ENCODE measurements at places on chromosomes 7 and 10.
A peak's percentile ranks its signal among the peaks of the same experiment; 100 is the strongest.

- peak; percentile 69 for DNase-seq
These were observed at the start of gene ATG9B for GRCh38 chr7:151024435-151025056. ATG9B (minus strand) TSS chr7:151024494; CDS start chr7:151024423, 71 bp downstream.

GRCh38 chr7:130444234-130444633 is 3.4 kb upstream of the CEP41 start:
- no peak for DNase-seq

- DNase-seq: no peak
These were observed 53.1 kb downstream of the CPED1 start for GRCh38 chr7:121041516-121042148.

DNA sequence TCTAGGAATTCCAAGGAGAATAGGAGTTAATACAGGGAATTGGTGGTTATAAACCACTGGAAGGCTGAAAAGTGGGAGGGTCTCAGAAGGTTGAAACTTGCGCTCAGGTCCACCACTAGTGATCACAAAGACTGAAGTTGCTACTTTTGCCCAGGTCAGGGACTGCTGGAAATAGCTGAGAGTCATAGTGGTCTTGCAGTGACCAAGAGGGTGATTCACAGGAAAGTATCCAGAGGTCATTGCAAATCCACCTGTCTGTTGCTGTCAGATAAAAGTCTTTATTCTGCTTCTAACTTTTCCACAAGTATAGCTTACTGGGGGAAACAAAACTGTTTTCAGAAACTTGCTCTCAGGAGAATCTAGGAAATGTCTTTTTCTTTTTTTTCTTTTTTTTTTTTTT is 211.5 kb upstream of the PRSS1 start:
- peak; percentile 37 for DNase-seq

DNA sequence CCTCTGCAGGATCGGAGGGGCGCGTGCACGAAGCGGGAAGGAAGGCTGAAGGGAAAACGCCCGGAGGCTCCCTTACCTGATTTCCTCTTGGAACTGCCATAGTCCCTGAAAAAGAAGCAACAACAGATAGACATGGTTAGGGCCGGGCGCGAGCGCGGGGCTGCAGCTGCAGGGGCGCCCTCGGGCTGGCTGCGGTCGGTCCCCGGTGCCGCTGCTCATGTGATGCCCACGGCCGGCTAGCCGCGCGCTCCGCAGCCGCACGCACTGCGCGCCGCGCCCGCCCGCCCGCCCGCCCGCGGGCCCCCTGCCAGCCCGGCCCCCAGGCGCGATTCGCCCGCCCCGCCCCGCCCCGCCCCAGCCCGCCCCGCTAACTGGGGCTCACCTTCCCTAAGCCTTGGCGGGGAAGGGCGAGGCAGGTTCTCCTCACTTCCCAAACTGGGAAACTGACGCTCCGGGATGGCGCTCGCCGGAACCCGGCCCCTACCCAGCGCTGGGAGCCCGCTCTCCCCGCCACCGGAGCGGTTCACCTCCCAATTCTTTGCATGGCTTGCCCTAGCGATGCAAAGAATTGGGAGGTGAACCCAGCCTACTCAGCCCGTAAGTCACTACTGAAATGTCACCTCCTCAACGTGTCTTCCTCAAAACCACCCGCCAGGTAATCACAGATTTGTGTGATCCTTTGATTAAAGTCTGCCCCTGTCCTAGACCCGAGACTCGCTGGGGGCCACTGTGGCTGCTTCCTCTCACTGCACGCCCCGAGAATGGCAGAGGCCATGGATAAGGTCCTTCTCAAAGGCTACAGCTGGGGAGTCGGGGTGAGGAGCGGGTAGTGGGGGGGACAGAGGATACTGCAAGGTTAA is 162.2 kb downstream of the SH3PXD2A start:
- DNase-seq: no peak

DNA sequence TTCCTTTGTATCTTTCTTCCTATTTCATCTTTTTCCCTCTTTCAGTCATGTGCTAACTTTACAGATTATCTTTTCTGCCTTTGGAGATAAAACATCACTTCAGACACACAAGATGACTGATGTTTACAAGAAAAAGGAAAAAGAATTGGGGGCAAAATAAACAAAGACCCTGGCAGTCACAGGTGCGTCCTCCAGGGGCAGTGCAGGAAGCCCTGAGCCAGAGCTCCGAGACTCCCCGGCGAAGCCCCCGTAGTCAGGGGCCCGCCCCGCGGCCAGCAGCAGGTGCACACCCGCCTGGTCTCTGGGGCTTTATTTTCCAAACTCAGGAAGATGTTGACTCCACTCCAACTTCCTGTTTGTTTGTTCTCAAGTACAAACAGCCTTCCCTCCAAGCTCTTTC is 10.2 kb downstream of the STK32C start:
- DNase-seq: no peak

- no peak for DNase-seq
These were observed 143.4 kb upstream of the PCGF5 start for GRCh38 chr10:91076991-91077548.

DNA sequence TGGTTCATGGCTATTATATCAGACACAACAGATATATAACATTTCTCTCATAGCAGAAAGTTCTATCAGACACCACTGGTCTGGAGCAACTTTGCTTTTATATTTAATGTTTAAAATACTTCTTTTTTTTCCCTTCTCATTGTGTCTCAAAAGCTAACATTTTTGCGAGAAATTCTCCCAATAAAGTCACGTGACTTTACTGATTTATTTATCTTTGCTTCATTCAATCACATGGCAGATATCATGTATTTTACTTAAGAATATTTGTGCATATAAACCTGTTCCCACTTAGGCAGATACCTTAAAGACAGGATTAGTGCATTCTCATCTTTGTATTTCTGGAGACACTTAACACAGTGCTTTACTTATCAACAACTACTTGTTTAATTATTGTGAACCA is 1093.1 kb upstream of the LRRN3 start:
- no peak for DNase-seq

- no peak for DNase-seq
These were observed 9.0 kb upstream of the COMTD1 start for GRCh38 chr10:75244487-75245353.

DNA sequence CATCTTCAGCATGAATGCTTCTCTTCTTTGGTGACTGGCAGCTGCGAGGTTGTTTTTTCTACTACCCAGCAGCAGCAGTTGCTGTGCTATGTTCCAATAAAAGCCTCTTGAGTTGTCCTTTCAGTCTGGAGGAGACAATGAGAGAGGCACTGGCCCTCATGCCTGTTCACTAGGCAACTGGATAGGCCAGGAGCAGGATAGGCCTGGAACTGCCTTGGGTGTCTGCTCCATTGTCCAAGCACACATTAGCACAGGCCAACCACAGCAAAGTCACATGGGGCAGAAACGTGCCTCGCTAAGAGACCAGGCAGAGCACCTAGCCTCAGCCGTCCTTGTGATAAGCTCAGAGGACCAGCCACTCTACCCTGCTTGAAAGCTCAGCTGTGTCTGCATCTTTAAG is 76.9 kb upstream of the PDCD4 start:
- DNase-seq: no peak

- no peak for DNase-seq
These were observed 25.9 kb downstream of the TYW1 start for GRCh38 chr7:67022511-67022910.

- peak; percentile 98 for DNase-seq
These were observed at the start of gene MACC1 for GRCh38 chr7:20217193-20217948. MACC1 (minus strand) TSS chr7:20217384; CDS start chr7:20161862, 55,522 bp downstream.

DNA sequence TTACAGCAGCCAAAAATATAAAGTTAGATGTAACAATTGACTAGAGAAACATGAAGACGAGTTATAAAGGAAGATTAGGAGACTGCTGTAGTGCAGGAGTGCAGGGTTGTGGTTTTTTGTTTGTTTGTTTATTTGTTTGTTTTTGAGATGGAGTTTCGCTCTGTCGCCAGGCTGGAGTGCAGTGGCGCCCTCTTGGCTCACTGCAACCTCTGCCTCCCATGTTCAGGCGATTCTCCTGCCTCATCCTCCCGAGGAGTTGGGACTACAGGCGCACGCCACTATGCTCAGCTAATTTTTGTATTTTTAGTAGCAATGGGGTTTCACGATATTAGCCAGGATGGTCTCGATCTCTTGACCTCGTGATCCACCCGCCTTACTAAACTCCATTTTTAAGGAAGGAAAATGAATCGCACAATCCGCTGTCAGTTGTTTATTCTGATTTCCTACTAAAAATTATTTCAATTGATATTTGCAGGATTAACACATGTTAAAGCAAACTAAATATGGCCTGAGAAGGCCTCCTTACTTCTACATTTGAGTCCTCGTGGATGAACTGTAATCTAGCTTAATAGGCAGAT is 233.3 kb downstream of the NSUN6 start:
- DNase-seq: no peak

DNA sequence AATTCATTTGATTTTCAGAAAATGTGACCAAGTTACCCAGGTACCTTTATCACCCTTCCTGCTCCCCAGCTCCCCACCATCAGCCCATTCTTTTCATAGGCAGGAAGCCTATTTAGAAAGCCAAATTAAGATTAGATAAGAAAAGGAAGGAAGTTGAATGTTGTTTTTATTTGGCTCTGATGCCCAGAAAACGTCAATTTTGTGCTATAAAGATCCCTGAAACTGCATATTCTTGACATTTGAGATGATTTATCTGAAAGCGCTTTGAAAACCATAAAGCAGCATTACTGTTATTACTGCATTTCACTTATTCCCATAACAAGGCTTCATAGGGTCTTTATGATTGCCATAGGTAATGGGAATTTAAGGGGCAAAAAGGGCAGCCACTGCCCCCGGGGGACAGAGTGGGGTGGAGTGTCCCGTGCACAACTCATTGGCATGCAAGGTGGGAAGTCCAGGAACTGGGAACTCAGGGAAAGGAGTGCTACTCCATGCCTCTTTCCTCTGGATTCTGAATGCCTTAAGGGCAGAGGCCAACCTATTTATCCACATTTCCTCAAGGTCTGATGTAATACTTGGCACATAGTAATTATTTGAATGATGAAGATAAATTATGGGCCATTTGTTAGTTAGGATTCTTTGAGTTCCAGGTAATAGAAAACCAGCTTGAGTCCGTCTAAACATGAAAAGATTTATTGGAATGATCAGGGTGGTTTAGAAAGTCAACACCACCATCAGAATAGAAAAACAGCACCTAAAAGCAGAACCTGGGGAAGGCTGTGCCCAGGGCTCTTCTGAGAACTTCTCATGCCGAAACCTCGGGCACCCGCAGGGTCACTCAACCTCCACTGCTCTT is 100.6 kb upstream of the ELMO1 start:
- DNase-seq: no peak

- DNase-seq: no peak
These were observed 9.7 kb upstream of the XPNPEP1 start for GRCh38 chr10:109932968-109933367.

- DNase-seq: no peak
These were observed 20.4 kb upstream of the TBRG4 start for GRCh38 chr7:45131891-45132290.

- DNase-seq: peak; percentile 54
These were observed 2.0 kb downstream of the IFRD1 start for GRCh38 chr7:112452102-112452888.

DNA sequence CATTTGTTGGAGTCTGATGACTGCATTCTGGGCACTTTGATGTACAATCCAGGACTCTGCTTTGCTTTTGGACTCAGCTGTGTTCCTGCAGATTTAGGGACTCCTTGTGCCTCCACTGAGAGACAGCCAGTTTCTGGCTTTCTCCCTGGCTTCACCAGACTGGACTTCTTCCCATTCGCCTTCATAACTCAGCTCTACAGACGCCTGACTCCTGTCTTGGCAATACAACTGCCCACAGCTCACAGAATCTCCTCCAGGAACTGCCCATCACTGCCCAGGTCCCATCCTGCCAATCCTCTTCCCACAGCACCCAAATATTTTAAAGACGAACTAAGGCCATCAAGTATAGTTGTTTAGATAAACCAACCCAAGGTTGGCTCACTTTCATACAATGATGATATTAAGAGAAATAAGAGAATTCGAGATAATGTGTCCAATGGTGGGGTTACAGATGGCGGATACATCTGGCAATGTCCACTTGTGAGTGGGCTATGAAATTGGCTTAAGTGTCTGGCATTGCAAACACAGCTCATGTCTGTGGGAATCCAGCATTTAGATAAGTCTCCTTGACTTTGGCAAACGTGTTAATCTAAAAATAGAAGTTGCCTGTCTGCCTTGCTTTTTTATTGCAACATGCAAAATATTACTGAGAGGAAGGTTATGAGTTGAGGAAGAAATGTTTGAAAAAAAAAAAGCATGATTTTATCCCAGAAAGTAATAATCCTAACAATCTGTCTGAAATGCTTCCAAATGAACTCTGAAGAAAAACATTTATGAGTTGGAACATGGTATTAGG is 95.1 kb downstream of the ITGA8 start:
- DNase-seq: no peak

GRCh38 chr10:69466158-69466490 is 14.9 kb downstream of the TSPAN15 start:
- no peak for DNase-seq

- peak; percentile 36 for DNase-seq
These were observed 826.1 kb downstream of the GRM8 start for GRCh38 chr7:126426652-126427051.

DNA sequence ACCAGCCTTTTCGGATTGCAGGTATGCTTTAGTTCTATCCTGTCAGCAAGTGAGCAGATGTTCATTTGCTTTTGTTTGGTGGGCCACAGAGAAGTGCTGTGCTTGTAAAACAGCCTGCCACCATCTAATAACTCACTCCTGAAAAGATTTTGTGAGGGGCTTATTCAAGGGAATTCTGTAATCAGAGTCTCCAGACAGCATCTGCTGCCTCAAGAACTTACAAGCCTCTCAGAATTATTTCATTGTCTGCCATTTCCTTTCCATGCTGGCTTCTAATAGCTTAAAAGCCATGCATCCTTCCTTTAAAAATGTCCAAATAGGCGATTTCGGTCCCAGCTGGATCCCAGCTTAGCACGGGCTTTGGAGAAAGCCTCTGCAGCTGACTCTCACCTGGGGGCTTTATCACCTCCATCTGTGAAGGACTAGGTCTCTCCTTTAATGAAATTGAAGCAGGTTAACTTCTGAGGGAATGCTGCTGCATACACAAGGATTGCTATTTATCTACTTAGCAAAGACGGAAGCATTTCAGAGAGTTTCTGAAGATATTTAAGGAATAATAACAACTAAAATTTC is 48.0 kb downstream of the MALRD1 start:
- no peak for DNase-seq

GRCh38 chr10:88707429-88708155 is 1.5 kb downstream of the LIPK start:
- peak; percentile 87 for DNase-seq

DNA sequence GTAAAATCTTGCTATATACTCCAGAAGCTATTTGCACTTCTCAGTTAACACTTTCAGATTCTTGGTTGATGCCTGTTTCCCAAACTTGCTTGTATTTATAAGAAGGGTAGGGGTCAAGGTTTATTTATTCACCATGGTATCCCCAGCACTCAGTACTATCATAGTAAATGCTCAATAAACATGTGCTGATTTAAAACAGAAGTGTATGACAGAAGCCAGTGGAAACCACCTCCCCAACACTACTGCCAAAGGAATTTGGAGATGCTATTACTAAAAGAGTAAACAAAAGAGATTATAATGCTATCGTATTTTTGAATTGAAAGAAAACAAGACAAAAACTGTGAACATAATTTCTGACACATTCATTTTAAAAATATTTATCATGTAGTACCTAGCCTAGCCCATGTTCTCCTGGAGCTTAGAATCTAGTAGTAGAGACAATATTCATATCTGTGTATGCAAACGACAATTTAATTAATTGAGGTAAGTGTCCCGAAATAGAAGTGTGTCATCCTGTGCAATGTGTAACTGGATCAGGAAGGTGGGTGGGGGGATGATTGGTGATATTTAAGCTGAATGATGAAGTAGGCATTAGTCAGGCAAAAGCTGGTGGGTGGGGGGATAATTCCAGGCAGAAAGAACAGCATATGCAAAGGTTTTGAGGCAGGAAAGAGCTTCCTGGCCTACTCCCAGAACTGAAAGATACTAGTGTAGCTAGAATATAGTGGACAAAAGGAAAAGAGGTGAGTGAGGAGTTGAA is 77.5 kb downstream of the HGF start:
- no peak for DNase-seq

Measured in kidney tubule cell (primary cell).